ENCODE measurements at places on chromosomes 11 and 22.

GRCh38 chr22:49712195-49712791 is 115.4 kb downstream of the BRD1 start:
- DNase-seq = no peak

DNA sequence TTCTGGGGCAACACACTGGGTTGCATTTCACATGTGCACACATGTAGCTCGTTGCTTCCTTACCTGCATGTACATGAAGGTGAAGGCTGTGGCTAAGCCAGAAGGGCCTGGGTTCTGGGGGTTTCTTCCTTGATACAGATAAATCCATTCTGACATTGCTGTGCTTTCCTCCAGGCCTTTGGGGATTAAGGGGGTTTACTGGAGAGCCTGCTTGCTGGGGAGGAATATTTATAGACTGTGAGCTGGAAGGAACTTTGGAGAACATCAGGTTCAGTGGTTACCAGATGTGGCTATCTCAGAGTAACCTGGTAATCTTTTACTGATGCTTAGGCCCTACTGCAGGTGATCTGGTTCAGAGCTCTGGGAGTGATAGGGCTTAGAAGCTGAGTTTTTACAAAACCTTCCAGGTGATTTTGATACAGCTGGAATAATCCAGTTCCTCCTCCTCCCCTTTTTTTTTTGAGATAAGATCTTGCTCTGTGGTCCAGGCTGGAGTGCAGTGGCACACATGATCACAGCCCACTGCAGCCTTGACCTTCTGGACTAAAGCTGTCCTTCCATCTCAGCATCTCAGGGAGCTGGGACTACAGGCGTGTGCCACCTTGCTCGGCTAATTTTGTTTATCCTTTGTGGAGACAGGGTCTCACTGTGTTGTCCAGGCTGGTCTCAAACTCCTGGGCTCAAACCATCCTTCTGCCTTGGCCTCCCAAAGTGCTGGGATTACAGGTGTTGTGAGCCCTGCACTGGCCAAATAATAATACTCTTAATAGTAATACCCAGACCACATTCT is 19.9 kb downstream of the ACO2 start:
- no peak for DNase-seq

- DNase-seq = no peak
Observed at GRCh38 chr22:47842119-47842518, 1079.7 kb downstream of the TBC1D22A start.

DNA sequence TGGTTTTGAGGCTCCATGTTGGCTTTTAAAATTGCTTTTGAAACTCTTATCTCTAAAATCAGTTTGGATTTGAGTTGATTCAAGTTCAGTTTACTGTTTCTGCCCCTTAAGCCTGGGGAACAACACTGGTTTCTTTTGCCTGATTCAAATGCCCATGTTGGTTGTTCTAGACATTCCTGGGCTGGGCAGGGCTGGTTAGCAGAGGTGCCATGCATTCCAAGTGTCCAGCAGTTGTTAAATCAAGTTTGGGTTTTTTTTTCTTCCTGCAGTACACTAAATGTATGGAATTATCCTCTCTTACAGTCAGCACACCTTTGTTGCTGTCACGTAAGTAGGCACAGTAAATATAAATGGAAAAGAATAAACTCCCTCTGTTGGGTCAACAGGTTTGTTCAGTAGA is 67.2 kb upstream of the MTMR2 start:
- no peak for DNase-seq

- no peak for DNase-seq
Observed at GRCh38 chr11:83054001-83054400, 17.7 kb downstream of the RAB30 start.

DNA sequence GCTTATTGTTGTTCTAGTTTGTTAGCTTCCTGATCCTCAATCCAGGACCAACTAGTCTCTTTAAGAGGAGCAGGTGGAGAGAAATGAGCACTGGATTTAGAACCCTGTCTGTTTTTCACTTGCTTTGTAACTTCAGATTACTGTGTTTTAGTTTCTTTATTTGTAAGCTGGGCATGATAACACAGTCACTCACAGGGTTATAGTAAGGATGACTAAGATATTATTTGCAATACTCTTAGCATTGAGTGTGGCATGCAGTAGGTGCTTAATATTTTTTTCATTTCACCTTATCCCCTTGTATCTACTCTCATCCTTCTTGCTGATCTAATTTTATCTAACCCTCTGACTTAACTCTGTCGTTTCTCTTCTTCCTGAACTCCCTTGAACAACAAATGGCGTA is 33.8 kb downstream of the DNHD1 start:
- DNase-seq = no peak

DNA sequence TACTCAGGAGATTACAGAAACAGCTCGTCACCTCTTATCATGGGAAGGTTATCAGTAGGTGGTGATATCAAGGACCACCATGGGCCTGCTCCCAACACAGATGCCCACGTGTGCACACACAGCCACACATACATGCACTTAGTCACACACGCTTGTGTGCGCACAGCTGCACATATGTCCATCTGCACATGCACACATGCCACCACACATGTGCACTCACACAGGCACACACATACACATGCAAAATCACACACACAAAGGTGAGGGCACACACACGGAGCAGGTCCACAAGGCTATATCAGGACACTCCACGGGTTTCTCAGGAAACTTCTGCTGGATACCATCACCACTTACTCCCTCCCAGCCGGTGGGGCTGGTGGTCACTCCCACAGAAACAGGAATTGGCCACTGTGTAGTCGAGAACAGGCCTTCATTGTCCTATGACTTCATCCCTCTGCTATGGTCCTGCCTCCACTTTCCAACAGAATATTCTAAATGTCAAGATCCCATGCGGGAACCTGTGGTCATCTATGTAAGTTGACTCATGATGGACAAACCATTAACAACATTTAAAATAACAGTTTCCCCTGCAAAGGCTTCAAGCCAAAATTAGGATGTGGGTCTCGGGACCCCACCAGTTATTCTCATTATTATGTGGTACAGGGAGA is 2.2 kb downstream of the C11orf24 start:
- DNase-seq = no peak

- DNase-seq = no peak
Observed at GRCh38 chr11:69644962-69645675, 4.2 kb downstream of the CCND1 start.

GRCh38 chr11:24531528-24531927 is 34.7 kb downstream of the LUZP2 start:
- DNase-seq = no peak

GRCh38 chr11:131838016-131838415 is 467.6 kb downstream of the NTM start:
- no peak for DNase-seq

DNA sequence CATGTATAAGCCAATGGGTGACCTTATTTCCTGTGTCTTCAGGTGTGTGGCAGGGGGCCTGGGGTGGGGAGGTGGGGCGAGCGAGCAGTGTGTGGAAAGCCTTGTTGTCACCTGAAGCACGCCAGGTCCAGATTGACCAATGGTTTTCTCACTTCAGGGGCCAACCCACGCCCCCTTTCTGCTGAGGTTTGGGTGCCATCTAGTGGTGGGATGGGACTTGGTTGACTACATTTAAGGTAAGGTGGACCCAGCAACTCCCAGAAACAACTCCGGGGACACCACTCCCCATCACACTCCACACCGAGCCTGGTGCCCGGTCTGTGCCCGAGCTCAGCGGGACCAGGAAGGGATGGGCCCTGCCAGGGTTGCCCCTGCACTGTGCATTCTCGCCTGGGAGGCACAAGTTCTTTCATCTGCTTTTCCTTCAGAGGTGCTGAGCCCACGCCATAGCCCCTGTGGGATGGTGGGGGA is 40.0 kb downstream of the TPCN2 start:
- DNase-seq = peak; percentile 19

GRCh38 chr11:1805525-1805924 is 29.3 kb upstream of the SYT8 start:
- DNase-seq = no peak
